ENCODE measurements at places on chromosomes 6 and 20. TPM values are rescaled to one million over a fixed set of nuclear protein-coding genes. Genes with fewer than 3 reads are reported as not detected.

DNA sequence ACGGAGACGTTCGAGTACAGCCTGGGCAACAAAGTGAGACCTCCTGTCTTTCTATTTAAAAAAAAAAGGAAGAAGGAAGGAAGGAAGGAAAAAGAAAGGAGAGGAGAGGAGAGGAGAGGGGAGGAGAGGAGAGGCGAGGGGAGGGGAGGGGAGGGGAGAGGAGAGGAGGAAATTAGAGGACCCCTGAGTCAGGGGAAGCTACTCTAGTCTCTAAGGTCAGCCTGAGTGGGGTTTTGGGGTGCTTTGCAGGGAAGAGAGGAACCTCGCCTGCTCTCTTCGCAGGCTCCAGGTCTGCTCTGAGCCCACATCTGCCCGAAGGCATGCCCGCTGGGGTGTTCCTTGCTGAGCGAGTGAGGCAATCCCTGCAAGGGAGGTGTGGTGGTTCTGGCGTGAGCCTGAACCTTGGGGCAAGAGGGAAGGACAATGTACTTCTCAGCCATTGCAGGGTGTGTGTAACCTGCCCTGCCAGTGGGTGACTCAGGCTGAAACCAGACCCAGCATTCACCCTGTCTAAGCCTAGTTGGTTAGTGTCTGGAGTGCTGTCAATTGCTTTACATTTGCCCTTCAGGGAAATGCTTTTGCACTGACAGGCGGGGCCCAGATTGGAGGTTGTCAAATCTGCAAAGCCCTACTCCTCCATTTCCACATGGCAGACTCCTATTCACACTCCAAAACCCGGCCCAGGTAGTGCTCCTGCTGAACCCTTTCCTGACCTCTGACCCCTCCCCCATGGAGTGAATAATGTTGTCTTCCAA lies 15.3 kb upstream of the MMP9 start:
- no peak for DNase-seq

DNA sequence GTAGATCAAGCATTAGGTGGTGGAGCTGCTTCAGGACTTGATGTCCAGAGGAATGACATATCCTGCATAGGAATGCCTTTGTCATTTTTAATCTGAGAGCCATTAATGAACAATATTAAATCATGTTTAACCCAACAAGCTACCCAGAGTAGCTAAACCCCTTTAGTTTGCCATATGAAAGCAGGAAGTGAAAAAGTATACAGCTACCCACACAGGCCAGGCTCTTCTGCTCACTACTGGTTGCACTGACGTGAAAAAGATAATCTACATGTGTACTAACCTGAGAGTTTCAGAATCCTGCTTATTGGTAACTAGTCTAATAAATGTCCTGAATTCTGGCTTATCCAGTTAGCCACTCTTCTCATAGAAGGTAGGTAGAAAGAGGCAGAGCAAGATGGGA lies 19.9 kb downstream of the GLYATL3 start:
- DNase-seq, result no peak

DNA sequence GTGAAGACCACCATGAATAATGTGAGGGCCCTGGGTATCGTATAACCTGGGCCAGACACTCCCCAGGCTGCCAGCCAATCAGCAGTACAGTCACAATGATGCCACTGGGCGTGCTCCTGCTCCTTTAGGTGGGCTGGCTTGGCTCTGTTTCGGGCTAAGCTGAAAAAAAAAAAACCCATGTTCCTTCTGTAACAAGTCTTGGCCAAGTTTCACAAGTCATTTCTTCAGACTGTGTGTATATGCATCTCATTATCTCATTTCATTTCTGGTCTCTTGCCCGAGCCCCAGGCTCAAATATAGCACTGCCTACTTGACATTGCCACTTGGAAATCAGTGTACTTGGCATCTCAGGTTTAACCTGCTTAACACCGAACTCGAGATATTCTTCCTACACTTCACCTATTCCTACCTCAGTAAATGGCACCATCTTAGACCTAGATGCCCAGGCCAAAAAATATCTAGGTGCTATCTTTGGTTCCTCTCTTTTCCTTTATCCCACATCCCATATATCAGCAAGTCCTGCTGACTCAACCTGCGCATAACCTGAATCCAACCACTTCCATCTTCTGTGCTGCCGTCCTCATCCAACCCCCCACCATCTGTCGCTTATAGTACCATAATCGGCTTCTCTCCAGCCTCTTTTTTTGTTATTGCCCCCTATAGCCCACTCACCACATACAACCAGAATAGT lies 1.8 kb downstream of the UQCC2 start:
- DNase-seq, result no peak

- DNase-seq, result no peak
Measured at GRCh38 chr20:19658137-19658536, 99.9 kb upstream of the RIN2 start.

DNA sequence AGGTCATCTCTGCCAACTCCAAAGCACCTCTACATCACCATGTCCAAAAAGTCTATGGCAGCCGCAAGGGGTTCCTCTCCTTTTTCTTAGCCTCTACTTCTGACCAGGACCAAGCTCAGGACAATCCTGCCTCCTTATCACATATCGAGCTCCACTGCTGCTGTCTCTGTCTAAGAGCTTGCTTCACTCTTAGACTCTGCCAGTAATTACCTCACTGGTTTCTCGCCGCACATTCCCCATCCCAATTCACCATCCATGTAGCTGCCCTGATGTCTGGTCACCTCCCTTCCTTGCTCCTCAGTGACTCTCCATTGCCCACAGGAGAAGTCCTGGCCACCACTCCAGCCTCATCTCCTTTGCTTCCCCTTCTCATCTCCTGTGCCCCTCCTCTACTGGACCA lies 24.1 kb upstream of the PI16 start:
- DNase-seq, result no peak

- no peak for DNase-seq
Measured at GRCh38 chr20:41183831-41184230, 46.5 kb downstream of the PLCG1 start.

GRCh38 chr6:35370785-35371493 lies 28.6 kb downstream of the PPARD start:
- no peak for DNase-seq

- DNase-seq, result no peak
Measured at GRCh38 chr6:102051720-102052119, 658.2 kb downstream of the GRIK2 start.

DNA sequence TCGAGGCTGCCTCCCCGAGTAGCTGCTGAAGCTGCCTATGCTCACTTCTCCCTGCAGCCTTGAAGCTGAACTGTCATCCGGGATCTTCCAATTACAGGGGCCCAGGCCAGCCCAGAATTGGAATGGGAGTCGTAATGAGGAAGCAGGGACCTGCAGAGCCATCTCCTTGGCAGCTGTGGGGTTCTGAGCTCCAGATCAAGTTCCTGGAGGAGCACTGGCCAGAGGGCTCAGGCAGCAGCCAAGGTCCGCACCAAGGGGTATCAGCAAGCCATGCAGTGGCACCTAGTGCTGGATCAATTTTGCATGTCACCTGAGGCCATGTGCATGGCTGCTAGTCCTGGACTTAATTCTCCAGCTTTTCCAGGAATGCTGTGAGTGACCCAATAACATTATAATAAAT lies 163.2 kb upstream of the TSHZ2 start:
- DNase-seq, result no peak

- DNase-seq, result no peak
Measured at GRCh38 chr20:64192406-64192805, 28.2 kb downstream of the MYT1 start.

DNA sequence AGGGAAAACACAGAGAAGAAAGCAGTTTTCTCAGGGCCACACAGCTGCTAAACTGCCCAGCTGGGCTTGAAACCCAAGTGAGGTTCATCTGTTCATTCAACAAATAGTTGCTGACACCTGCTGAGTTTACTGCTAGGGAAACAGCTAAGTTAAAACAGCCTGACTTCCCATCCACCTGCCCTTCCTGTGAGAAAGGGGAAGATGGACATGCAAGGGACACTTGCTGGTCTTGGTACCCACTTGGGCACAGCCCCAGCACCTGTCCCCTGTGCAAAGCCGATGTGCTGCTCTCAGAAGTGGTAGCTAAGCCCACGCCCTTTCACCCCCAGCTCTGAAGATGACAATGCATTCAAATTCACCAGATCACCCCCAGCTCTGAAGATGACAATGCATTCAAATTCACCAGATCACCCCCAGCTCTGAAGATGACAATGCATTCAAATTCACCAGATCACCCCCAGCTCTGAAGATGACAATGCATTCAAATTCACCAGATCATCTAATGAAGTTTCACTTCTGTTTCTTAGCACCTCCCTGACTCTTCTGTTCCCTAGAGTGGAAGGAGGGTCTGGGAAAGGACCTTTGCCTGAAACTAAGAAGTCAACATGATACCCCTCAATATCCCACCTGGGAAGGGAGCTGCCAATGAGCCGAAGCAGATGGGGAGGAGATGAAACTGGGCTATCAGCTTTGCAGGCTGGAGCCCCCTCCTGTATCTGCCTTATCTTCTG lies 46.0 kb upstream of the TOP1 start:
- DNase-seq, result no peak

DNA sequence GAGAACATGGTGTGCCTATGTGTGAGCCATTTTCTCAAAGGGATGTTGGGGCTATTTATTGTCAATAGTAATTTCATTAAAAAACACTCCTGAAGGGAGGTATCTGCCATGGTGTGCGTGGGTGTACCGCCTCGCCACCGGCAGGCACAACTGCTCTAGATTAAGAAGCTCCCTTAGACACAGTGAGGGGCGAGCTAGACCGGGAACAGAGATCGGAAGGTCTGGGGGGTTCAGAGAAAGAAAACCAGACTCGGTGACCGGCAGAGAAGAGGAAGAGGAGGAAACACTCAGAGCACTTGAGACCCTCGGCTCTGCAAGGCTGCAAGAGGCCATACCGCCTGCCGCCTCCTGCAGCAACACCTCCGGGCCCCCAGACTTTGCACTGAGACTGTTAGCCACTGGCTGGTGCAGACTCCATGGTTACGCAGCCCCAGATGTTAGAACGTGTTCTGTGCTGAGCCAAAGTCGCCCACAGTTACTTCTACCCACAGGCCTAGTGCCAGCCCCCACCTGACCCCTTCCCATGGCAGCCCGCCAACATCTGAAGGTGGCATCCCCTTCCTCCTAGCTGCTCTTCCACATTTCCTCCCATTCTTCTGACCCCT lies 18.1 kb downstream of the PXDC1 start:
- DNase-seq, result no peak

- no peak for DNase-seq
Measured at GRCh38 chr6:122484760-122485159, 13.2 kb upstream of the SERINC1 start.

DNA sequence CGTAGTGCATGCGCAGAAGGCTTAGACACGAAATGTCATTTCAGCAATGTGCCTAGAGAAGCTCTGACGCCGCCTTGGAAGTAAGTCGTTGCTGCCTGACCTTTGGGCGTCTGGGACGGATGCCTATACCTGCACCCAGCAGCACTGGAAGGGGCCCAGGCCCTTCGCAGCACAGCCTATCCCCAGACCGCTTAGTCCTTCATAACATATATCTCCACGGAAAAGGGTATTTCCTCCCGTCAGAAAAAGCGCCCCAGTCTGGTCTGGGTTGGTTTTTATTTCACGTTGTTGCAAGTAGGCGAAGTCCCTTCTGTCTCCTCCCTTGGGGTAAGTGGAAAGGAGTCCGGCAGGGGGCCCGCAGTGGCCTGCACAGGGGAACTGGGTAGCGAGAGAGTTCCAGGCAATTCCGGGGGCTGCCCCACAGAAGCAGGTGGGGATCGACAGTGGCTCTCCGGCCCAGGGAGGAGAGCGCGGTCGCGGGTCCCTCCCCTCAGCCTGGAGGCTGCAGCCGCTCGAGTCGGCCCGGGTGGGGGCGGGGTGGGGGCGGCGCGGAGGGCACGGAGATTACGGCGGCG lies 559 bp upstream of the EYA4 start:
- no peak for DNase-seq

- DNase-seq, result no peak
Measured at GRCh38 chr20:39106791-39107190, 144.6 kb downstream of the DHX35 start.

GRCh38 chr20:21504323-21504722 lies 9.5 kb downstream of the NKX2-2 start:
- DNase-seq, result no peak

DNA sequence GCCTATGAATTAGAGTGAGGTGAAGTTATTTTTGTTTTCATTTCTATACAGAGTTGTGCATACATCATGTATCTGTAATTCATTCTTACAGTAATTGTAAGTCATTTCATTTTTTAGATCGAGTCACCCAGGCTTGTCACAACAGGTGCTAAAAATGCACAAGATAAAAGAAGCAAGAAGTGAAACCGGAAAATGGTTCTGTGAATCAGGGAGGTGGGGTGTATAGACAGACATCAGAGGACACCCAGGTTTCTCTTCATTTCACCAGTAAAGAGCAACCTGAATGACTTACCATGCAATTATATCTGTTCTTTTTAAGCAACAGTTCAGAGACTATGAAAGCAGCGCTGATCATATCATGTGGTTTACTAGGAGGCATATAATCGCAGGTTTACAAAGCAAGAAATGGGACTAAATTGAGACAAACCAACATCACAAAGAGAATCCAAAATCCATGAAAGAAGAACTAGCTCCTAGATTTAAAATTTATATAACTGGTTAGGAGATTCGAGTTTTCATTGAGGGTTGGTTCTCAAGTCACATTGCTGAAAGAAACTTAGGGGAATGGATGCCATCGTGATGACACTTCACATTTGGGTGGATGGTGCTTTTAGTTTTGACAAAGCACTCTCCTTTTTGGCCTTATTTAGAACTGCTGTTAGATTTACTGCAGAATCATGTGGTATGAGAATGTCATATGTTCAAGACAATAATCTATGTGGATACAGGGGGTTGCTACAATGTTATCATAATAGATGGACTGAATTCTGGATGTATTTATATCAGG lies 27.9 kb upstream of the TBC1D7 start:
- no peak for DNase-seq

GRCh38 chr6:31249184-31249583 lies 22.7 kb downstream of the HLA-C start:
- DNase-seq, result no peak

DNA sequence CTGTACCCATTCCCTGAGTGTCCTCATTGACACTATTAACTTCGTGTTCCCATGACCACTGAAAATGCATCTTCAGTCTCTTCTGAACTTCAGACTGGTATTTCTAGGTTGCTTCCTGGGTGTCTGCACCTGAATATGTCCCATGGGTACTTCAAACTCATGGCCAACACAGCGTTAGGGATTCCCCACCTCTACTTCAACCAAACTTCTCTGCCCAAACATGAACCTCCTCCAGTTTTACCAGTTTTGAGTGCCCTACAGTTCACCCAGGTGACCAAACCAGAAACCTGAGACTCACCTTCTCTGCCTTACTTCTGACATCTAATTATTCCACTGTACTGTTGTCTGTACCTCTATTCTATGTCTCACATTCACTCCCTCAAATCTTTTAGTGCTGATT lies 99.5 kb upstream of the SUPT3H start:
- DNase-seq, result no peak

Gene KCNQ5
- 0.85 TPM for polyA plus RNA-seq

Gene RFX6
- polyA plus RNA-seq, result not detected

Gene PLN
- polyA plus RNA-seq, result 5.4 TPM

Gene HLA-DOB
- polyA plus RNA-seq, result 0.30 TPM

Gene ERVFRD-1
- polyA plus RNA-seq, result 0.15 TPM

Gene MYBL2
- 12.1 TPM for polyA plus RNA-seq

Gene HDAC2
- 138 TPM for polyA plus RNA-seq
